Ammon's horn (tissue), 1 donor: ENCODE measurements at places on chromosomes 1 and 21.

DNA sequence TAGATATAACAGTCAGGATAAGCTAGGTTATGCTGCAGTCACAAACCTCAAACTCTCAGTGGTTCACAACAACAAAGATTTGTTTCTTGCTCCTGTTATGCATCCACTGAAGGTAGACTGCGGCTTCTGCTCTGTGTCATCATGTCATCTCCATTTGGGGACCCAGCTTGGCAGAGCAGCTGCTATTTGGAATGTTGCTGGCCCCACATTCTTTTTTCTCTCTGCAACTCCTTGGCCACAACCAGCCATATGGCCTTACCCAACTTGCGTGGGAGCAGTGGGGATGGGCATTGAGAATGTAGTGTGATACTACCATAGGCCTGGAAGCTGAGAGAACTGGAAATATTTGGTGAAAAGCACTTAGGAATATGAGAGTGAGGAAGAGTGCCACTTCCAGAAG lies 26.4 kb downstream of the AGO4 start:
- DNase-seq: peak; percentile 17

GRCh38 chr1:22132517-22133235 lies 10.2 kb downstream of the WNT4 start:
- DNase-seq: no peak

DNA sequence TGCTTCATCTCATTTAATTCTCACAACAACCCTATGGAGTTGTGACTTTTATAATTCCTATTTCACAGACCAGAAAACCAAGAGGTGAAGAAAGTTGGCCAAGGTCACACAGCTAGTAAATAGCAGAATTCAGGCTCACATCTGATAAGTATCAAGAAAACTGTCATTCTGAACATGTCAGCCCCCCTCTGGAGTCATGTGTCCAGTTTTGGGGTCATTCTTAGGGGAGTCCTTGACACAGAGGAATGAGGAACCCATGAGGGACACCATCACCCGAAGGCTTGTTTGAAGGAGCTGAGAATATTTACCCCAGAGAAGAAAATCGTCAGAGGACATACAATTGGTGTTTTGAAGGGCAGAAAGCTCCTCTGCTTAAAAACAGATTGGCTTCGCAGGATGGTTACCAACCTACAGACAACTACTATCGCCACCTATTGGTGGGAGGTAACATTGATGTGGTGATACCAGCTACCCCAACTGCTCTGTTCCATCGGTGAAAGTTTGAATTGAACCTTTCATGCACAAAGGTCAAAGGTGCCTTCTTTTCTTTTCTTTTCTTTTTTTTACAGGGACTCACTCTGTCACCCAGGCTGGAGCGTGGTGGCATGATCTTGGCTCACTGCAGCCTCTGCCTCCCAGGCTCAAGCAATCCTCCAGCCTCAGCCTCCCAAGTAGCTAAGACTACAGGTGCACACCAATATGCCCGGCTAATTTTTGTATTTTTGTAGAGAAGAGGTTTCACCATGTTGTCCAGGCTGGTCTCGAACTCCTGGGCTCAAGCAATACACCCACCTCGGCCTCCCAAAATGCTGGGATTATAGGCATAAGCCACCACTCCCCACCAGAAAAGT lies 31.3 kb downstream of the NCMAP start:
- peak; percentile 72 for DNase-seq

- no peak for DNase-seq
Observed at GRCh38 chr1:60151311-60151710, 77.7 kb upstream of the C1orf87 start.

DNA sequence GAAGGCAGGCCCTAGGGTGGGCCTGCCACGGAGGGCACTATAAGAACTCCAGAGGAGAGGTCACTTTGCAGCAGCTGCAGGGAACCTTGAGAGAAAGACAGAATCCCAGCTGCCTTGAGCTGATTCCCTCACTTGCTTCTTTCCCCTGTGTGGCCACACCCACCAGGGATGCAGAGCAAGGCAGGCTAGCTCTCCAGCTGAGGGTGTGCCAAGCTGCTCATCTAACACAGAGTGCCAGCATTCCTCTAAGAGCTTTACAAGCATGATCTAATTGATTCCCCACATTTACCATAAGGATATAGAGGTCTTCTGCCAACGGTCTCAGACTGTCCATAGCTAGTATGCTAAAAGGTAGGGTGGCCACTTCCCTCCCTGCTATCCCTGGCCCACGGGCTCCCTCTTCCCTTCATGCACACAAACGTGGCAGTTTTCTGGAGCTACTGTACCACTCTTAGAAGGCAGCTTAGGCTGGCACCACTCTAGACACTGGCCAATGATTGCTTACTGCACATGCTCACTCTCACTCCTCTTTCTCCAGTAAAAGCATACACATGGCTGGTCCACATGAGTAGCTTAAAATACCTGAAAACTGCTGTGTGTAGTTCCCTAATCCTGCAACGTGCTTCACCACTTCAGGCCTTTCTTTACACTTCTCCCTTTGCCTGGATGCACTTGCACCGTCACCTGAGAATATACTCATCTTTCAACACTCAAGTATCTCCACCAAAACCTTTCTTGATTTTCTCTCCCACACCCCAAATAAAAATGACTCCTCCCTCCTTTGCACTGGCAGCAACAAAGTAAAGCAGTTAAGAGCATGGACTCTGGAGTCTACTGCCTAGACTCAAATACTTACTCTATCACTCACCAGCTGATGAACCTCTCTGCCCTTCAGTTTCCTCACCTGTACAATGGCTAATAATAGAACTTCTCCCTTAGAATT lies 57.7 kb downstream of the DMAP1 start:
- DNase-seq: no peak

- DNase-seq: peak; percentile 25
Observed at GRCh38 chr1:240230816-240231215, 139.1 kb downstream of the FMN2 start.

DNA sequence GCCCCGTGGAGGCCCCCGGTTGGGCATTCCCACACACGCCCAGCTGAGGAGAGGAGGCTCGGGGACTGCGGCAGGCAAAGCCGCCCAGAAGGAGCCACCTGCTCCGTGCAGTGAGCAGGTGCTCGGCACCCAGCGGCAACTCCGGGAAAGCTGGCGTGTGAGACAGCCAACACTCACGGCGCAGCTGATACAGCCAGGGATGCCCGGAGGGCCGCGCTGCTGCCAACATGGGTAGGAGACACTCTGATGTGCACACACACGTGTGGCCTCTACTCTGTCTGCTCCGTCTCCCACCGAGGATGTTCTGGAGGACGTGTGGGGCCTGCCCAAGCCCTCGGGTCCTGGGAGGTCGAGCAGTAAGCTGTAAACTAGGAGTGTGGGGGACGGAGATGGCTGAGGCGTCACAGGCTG lies 12.9 kb downstream of the MORN1 start:
- DNase-seq: no peak

- DNase-seq: peak; percentile 88
Observed at GRCh38 chr1:200738949-200739651, 407 bp downstream of the CAMSAP2 start.

GRCh38 chr1:44154049-44154448 lies 12.6 kb upstream of the KLF18 start:
- DNase-seq: no peak
